ENCODE measurements at places on chromosomes 7 and 10. TPM values are rescaled to one million over a fixed set of nuclear protein-coding genes. Genes with fewer than 3 reads are reported as not detected.

- DNase-seq = no peak
These were observed 195.6 kb downstream of the CUX1 start for GRCh38 chr7:102012941-102013461.

- DNase-seq = no peak
These were observed 83.1 kb downstream of the FZD1 start for GRCh38 chr7:91347290-91347689.

GRCh38 chr10:51425431-51425830, 274.0 kb downstream of the CSTF2T start:
- DNase-seq = no peak

DNA sequence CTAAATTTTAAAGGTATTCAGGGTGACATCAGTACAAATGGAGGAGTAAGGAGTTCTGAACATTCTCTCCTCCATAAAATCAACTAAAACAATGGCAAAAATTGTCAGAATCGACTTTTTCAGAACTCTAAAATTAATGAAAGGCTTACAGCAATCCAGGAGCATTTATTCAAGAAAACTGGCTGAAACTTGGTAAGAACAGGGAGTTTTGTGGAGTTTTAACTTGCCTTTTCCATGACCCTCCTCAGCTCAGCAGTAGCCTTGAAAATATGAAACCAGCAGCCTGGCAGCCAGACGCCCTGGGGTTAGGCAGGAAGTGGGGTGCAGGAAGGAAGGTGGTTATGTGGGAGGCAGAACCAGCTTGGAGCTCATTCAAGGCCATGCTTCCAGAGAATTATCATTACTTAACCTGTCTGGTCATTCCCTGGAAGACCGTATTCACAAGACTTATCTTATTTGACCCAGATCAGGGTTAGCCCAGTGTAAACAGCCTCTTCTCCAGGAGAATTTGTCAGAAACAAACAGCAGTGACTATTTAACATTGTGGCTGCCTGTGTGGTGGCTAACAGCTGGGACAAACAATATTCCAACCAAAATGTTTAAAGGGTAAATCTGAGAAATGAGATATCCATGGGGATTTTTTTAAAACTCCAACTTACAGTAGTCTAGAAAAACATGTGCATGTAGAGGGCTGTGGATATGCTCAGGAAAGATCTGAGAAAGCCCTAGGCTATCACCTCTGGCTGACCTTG, 75.7 kb upstream of the MACROH2A2 start:
- DNase-seq = no peak

DNA sequence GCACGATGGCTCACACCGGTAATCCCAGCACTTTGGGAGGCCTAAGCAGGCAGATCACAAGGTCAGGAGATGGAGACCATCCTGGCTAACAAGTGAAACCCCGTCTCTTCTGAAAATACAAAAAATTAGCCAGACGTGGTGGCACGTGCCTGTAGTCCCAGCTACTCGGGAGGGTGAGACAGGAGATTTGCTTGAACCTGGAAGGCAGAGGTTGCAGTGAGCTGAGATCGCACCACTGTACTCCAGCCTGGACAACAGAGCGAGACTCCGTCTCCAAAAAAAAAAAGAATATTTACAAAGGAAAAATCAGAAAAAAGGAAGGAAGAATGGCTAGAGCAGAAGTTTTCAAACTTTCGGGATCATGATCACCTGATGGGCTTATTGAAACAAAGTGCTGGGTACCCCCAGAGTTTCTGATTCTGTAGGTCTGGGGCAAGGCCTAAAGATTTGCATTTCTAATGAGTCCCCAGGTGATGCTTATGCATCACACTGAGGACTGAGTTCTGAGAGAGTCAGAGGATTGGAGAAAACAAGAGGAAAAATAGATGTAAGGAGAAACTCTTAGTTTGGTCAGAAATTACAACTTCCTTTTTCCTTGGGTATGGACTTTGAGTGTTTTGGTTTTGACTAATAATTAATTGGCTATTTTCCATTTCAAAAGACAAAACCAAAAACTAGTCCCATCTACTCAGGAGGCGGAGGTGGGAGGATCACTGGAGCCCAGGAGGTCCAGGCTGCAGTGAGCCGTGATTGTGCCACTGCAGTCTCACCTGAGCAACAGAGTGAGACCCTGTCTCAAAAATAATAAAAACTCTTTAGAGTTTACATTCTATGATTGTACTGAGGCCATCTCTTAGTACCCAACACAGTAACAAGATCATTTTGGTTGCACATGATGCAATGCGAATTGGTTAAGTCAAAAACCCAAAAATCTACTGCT, 14.4 kb downstream of the MARCHF5 start:
- no peak for DNase-seq

DNA sequence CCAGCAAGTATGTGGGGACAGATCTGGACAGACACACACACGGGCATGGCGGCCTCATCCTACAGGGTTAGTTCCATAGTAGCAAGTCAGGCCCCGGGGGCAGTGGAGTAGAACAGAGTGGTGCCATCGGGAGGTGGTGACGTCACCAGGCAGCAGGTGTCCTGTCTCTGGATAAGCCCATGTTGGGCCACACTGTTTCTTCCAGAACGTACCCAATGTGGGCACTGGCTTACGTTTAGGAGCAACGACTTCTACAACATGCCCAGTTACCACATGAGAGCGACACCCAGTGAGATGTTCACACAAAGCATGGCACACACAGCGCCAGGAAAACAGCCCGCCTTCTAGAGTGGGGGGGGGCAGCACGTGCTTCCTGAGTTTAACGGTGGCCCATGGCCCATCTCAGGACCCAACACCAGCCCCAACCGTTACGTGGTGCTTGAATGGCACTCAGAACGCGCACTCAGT, 67.8 kb downstream of the CTBP2 start:
- DNase-seq = no peak

DNA sequence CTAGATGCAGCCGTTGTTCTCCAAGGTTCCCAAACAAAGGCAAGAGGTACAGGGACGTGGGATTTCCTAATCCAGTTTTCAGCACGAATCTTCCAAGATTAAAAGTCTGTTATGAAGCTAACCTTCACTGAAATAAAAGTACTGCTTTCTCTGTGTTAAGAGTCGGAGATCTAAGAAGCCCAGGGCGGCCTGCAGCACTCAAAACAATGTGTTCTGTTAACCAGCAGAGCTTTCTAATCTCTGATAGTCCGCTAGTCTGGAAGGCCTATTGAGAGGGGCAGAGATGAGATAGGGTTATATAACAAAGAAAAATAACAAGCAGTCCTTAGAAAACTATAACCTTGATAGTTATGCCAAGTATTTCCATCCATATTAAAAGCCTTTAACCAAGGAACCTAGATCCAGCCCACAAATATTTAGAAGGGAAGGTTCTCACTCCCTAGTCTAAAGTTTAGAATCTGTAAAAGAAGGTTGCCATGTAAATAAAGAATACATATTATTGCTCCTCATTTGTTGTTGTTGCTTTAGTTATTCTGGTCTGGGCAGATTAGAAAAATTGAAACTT, 106.3 kb upstream of the SVIL start:
- no peak for DNase-seq

PLEKHS1 gene
- total RNA-seq = 0.07 TPM

NEUROG3 gene
- total RNA-seq = 0.38 TPM
